NCI-H1105 treated with DMSO at 0.1 percent for 48 hours (cell line): ENCODE measurements at places on chromosomes 16 and 17.
A peak's percentile ranks its signal among the peaks of the same experiment; 100 is the strongest.

- DNase-seq, result peak; percentile 18
These were observed at the start of gene RAB11FIP4 for GRCh38 chr17:31391496-31391949. TSS of gene RAB11FIP4 (plus strand) at chr17:31391675. CDS start at chr17:31391853, 178 bp downstream.

GRCh38 chr17:75557075-75557851, 30.3 kb upstream of the MYO15B start:
- DNase-seq, result no peak

DNA sequence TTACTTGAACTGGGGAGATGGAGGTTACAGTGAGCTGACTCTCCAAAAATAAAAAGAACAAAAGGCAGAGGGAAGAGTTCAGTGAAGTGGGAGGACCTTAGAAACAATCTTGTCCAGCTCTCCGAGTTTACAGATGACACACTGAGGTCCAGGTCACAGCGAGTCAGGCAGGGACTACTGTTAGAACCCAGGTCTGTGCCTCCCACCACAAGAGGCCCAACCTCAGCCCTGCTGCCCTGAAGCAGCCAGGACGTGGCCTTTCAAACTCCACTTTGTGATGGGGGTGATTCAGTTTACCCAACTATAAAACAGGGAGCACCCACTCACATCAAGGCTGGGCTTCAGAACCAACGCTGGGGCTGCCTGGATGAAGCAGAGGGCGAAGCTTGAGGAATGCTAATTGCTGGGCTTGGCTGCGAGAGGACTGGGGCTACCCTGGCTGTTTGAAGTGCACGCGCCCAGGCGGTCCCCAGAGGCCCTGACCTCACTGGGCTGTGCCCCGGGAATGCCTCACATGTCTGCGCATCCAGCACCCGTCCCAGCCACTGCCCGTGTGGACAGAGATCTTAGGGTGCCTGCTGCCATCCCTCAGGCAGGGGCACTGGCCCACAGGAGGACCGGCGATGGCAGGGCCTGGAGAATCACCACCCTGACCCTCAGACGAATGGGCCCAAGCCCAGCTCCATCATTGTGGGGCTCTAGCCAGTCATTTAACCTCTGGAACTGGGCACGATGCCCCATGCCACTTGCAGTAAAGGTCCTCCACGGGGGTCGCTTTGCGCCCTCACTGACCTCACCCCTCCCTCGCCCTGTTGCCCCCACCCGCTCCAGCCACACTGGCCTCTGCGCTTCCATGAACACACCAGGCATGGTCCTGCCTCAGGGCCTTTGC, 11.4 kb downstream of the SLC5A10 start:
- no peak for DNase-seq

- no peak for DNase-seq
These were observed 44.3 kb downstream of the RGS9 start for GRCh38 chr17:65181237-65182061.

- DNase-seq, result peak; percentile 8
These were observed 622 bp downstream of the GPRC5B start for GRCh38 chr16:19883966-19884485.

GRCh38 chr17:74532115-74532514, 840 bp upstream of the CD300LB start:
- no peak for DNase-seq

GRCh38 chr17:79072544-79072943, 2.1 kb upstream of the ENGASE start:
- DNase-seq, result no peak

DNA sequence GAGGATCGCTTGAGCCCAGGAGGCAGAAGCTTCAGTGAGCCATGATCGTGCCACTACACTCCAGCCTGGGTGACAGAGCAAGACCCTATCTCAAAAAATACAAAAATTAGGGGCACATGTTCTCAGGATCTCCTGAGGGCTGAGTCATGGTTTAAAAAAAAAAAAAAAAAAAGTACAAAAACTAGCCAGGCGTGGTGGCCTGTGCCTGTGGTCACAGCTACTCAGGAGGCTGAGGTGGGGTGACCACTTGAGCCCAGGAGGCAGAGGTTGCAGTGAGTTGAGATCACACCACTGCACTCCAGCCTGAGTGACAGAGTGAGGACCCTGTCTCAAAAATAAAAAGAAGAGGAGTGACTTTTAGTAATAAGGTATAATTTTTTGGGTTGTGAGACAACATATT, 16.9 kb downstream of the BLMH start:
- DNase-seq, result no peak

DNA sequence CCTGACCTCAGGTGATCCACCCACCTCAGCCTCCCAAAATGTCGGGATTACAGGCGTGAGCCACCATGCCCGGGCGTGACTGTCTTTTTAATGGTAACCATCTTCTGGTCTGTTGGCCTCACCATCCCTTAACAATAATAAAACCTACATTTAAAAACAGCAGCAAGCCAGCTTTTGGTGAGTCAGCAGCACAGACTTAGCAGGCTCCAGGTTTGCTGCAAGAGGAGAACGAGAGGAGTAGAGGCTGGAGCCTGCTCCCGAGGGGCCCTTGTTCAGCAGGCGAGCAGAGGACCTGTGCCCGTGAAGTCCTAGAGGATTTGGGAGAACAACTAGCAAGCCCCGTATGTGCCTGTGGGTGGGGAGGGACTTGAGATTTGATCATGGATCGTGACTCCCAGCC, 35.7 kb downstream of the MYH13 start:
- no peak for DNase-seq

GRCh38 chr16:57530104-57530521, 6.3 kb downstream of the CCDC102A start:
- DNase-seq, result no peak

GRCh38 chr17:6458460-6458950, 14.2 kb downstream of the PIMREG start:
- no peak for DNase-seq

- peak; percentile 99 for DNase-seq
These were observed 2.8 kb downstream of the KDM6B start for GRCh38 chr17:7836596-7837407.

GRCh38 chr17:62098623-62099231, 33.6 kb upstream of the MED13 start:
- DNase-seq, result no peak
